Activated T-helper 1 cell treated with anti-CD3 and anti-CD28 coated beads, Interleukin-2, amount 50 U/mL, for 16 hours (primary cell): ENCODE measurements at places on chromosomes 6 and 20.

DNA sequence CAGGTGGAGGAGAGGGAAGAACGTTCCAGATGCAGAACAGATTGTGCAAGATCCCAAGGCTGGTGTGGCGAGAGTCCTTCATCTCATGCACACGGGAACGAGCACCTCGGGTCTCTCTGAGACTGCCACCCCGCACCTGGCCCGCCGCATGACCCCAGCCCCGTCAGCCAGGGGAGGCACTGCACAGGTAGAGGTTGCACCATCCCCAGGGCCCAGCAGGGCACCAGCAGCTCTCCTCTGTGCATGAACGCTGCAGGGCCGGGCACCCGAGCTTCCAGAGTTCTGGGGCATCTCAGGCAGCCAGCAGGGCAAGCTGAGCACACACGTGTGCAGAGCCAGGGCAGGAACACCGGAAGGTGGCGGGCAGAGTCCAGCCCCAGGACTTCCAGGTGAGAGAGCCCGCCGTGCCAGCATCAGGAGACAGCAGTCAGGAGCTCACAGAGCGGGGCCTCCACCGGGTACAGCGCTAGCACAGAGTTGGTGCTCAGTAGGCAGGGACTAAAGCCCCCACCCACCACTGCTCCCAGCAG is 193.2 kb downstream of the TAF4 start:
- no peak for DNase-seq

DNA sequence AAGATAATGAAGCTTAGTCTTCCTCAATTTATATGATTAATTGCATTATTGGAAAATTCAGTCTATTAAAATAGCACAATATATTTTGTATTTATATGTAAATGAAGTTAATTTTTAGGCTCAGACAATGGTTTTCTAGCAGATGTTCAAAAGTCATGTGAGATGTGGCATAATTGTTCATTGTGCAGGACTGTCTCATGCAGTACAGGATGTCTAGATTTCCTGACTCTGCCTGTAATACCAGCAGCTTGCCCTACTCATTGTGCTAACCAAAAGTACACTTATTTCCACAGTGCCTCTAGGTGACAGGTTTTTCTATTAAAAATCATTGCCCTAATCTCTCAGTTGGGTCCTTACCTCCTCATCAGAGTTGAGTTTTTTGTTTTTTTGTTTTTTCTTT is 12.4 kb downstream of the RALGAPB start:
- DNase-seq, result no peak

DNA sequence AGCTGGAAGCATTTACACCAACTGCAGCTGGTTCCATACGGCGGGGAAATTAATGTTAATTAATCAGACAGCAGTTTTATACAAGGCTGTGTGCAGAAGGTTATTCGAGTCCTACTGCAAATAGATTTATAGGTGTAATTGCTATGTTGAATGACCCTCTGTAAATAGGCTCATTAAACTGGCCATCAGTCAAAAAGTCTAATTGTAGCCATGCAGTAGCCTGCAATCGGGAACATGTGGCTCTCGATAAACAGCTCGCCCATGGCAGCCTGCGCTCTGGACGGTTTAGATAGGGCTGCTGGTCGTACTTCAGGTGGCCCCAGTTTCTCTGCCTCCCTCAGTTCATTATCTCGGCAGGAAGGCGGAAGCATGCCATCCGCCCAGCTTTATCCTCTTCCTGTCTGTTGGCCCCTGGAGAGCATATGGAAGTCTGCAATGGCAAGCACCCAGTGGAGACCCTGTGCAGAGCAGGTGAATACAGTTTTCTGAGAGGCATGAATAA is 143.2 kb downstream of the MBOAT1 start:
- DNase-seq, result no peak

GRCh38 chr6:32298632-32299336 is 72.9 kb downstream of the TSBP1 start:
- no peak for DNase-seq

GRCh38 chr6:35377002-35377401 is 34.6 kb downstream of the PPARD start:
- DNase-seq, result no peak

GRCh38 chr6:83884523-83884922 is 25.0 kb downstream of the CYB5R4 start:
- DNase-seq, result no peak

DNA sequence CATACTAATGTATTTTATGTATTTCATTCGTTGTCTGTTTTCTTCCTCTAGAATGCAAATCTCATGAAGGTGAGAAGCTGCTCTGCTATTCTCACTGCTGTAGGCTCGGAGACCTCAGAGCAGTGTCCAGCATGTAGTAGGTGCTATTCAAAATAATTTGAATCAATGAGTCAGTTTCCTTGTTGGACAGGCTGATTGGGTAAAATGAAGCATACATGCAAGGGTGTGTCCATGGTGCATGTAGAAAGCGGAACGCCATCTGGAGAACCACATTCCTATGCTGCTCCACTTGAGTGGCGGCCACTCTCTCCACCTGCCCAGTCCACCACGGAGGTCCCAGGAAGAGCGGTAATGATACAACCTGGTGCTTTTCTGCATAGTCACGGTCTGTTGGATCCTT is 412.1 kb downstream of the QKI start:
- DNase-seq, result no peak

- DNase-seq, result no peak
These were observed 12.8 kb upstream of the CCDC167 start for GRCh38 chr6:37512400-37513011.

GRCh38 chr20:57211908-57212533 is 54.4 kb downstream of the BMP7 start:
- no peak for DNase-seq

GRCh38 chr20:26163890-26164289 is 467.2 kb upstream of the ZNF337 start:
- no peak for DNase-seq

DNA sequence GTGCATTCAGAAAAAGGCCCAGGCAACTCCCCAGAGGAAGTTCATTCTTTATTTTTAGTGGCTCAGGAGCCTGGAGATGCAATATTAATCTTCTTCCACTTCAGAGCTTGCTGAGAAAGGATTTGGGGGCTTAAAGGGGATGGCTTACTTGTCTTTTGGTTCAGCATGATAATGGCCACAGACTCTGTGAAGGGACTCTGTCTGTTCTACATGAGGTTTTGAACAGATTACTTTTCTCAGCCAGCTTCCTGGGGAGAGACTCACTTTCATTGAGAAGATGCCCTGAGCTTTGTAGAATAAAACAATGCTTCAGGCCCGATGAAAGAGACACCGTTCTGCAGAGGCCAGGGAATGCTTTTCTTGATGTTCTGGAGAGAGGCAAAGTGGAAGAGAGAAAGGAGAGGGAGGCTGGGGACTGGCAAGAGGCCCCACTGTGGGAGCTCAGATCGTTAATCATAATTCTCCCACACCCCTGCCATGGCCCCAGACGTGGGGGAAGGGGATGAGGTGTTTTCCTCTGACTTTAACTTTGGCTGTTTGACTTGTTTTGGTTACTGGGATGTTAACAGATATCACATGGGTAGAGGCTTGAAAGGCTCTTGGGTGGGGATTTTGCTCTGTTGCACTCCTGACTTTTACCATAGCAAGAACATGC is 19.1 kb downstream of the SCP2D1 start:
- no peak for DNase-seq

GRCh38 chr6:39892490-39893129 is 41.7 kb downstream of the MOCS1 start:
- DNase-seq, result no peak

DNA sequence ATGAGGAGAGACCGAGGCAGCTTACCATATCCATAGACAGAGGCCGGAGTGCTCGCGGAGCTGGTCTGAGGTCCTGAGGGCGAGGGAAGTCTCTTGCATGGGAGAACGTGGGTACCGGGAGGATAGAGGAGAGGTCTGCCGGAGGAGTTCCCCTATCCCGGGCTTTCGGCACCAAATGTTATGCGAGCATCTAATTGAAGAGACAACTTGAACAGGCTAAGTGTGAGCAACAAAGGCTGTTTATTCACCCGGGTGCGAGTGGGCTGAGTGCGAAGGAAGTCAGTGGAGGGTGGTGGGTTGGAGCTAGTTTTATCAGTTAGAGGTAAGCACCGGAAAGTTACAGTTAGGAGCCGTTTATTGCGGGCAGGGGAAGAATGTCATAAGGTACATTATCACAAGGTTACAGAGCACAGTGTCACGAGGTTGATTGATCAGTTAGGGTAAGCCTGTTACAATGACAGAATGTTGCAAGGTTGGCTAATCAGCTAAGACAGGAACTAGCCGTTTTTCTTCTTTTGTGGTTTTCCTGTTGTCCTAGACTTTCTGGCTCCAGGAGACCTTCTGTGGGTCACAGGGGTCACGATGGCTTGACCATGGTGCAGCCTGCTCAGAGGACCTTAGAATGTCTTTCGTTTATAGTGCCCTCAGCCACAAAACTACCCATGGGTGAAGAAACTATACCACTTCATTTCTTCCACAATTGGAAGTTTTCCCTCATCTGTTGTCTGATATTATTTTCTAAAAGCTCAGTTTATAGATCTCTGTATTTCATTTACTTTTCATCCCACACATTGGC is 746.0 kb upstream of the ADGRB3 start:
- DNase-seq, result no peak

GRCh38 chr6:94071835-94072234 is 652.5 kb upstream of the EPHA7 start:
- DNase-seq, result no peak

GRCh38 chr6:2259574-2259973 is 14.2 kb upstream of the GMDS start:
- no peak for DNase-seq

DNA sequence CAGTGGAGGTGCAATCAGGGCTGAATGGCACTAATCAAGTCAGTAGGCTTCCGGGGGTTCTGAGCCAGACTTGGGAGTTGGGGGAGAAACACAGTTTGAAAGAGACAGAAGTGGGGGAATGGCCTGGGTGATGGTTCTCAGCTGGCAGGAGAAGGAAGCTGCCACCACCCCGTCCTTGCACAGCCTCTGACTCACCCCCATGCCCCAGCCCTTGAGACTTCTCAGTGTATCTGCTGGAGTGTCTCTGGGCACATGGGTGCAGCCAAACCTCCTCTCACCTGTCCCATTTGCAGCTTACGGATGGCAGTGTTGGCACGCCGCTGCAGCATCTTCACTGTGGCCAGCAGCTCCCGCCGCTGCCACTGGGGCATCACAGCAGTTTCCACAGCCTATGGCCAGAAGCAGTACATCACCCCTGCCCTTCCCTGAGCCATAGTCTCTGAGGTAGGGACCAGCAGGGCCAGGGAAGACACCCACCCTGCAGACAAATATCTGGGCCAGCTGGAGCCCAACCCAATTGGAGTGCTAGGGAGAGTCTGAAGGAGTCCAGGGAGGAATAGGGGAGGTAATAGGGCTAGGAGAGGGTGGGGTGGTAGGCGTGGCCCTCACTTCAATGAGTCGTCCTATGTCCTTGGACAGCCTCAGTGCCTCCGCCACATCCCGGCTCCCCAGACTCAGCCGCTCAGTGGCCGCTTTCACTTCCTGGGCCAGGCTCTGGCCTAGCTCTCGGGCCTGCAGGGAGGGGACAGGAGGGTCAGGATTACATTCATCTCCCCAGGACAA is 11.2 kb downstream of the AARS2 start:
- no peak for DNase-seq

DNA sequence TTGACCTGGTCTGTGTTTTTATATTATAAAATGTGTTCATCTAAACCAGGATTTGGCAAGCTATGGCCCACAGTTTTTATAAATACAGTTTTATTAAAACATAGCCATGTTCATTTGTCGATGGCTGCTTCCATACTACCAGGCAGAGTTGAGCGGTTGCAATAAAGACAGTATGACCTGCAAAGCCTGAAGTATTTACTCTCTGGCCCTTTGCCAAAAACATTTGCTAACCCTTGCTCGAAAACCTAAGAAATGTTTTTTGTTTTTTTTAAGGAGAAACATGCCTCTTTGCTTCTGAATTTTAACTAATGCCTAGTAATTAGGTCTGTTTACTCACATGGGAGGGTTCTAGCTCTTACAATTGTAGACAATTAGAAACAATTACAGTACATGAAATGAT is 67.4 kb upstream of the SMIM28 start:
- no peak for DNase-seq

DNA sequence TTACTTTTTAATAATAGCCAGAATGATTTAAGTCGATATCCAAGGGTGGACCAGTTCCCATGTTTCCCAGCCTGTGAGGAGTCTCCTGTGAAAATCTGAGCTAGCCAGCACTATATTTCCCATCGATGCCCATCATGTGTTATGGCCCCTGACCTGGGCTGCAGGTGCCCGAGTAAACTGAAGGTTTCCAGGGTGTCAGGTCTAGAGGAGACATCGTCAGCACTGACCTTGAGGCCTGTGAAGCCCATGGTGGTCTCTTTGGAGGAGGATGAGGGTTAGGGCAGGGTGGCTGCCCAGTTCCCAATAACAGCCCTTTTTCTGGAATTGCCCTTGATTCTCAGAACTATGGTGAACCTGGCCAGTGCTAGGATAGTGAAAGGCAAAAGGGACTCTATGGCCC is 63.0 kb upstream of the TOP1 start:
- DNase-seq, result no peak

GRCh38 chr20:25046181-25046641 is 11.7 kb downstream of the ACSS1 start:
- no peak for DNase-seq

DNA sequence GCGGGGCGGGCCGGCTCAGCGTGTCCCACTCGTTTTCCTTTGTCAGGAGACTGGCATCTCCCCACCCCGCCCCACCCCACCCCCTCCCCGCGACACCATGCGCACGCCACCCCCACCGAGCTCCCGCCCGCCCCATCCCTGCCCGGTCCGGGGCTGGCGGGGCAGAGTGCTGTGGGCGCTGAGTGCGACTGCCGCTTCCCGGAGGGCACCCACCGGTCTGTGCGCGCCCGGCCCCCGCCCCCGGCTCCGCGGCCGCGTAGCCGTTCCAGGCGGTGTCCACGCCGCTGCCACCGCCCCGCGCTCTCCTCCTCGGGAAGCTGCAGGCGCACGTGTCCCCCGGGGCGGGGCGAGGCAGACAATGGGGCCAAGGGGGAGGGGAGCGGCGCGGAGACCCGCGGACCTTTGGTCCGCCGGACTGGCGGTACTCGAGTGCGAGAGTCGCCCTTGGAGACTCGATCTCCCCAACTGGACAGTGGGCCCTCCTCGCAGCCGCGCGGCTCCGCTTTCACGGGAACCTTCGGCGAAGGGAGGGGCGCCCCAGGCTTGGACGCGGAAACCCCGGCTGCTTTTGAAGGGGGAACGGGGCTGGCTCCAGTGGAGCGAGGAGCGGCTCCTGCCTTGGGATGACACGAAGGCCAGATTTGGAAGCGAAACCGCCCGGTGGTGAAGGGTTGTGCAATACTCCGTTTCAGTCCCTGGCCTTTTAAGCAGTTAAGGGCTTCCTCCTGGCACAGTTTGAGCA is 1.0 kb upstream of the SYNCRIP start:
- DNase-seq, result peak; percentile 33

GRCh38 chr6:108766886-108767285 is 81.3 kb upstream of the ARMC2 start:
- DNase-seq, result no peak
